ENCODE measurements at places on chromosomes 12 and 14.

- DNase-seq: no peak
These were observed 29.9 kb downstream of the BTBD7 start for GRCh38 chr14:93302688-93303581.

- no peak for DNase-seq
These were observed 5.6 kb downstream of the RDH11 start for GRCh38 chr14:67690011-67690410.

DNA sequence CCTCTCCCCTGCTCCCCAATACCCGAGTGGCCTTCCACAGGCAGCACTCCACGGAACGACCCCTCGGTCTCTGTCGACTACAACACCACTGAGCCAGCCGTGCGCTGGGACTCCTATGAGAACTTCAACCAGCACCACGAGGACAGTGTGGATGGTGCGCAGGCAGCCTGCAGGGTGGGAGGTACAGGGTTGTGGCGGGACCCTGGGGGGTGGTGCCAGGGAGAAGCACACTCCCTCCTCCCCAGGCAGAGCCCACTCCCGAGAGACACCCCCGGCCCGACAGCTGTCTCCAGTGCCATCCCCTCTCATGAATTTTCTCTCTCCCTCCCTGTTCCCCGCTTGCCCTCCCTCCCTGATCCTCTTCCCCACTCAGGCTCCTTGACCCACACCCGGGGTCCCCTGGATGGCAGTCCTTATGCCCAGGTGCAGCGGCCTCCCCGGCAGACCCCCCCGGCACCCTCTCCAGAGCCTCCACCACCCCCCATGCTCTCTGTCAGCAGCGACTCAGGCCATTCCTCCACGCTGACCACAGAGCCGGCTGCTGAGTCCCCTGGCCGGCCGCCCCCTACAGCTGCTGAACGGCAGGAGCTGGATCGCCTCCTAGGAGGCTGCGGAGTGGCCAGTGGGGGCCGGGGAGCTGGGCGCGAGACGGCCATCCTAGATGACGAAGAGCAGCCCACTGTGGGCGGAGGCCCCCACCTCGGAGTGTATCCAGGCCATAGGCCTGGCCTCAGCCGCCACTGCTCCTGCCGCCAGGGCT, 9.0 kb downstream of the TNS2 start:
- DNase-seq: no peak

DNA sequence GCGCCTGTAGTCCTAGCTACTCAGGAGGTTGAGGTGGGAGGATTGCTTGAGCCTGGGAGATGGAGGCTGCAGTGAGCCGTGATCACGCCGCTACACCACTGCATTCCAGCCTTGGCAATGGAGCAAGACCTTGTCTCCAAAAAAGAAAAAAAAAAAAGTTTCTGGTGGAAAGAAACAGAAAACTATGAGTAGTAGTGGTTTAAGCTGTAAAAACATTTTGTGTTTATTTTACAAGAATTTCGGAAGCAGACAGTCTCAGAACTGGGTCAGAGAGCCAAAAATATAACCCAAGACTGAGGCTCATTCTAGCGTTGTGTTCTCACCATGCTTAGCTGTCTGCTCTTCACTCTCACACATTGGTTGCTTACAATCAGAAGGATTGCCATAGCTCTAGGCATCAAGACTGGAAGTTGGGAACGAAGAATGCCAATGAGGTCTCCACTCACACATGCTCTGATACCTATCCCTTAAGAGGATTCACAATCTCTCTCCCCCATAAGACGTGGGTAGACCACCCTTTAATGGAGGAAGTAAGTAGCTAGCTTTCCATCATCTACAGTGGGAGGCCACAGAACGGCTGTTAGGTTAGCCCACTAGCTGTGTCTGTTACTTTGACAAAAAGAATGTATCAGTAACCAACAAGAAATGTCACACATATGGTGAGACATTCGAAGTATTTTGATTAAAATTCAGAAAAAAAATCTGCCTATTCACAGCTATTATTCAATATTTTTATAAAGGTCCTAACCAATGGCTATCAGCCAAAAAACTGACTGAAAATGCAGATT, 117.6 kb upstream of the RASSF8 start:
- DNase-seq: peak; percentile 40

DNA sequence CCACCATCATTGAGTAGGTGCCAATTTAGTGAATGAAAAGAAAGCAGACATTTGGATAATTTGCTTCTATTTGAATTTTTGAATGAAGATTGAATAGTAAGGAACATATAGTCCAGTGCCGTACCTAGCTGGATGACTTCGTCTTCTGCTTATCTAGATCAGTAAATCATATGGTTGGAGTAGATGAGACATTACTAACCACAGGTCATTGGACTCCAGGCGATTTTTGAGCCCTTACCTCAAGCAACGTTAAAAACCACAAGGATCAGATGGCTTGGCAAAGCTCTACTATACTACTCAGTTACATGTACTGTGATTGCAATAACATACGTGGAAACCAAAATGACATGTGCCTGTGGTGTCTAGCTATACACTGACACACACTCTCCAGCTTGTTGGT, 1.7 kb upstream of the SPATS2 start:
- DNase-seq: no peak

GRCh38 chr12:53171725-53172329, 8.7 kb upstream of the ZNF740 start:
- DNase-seq: no peak

GRCh38 chr12:41437563-41437962, 249.4 kb downstream of the PDZRN4 start:
- DNase-seq: no peak

DNA sequence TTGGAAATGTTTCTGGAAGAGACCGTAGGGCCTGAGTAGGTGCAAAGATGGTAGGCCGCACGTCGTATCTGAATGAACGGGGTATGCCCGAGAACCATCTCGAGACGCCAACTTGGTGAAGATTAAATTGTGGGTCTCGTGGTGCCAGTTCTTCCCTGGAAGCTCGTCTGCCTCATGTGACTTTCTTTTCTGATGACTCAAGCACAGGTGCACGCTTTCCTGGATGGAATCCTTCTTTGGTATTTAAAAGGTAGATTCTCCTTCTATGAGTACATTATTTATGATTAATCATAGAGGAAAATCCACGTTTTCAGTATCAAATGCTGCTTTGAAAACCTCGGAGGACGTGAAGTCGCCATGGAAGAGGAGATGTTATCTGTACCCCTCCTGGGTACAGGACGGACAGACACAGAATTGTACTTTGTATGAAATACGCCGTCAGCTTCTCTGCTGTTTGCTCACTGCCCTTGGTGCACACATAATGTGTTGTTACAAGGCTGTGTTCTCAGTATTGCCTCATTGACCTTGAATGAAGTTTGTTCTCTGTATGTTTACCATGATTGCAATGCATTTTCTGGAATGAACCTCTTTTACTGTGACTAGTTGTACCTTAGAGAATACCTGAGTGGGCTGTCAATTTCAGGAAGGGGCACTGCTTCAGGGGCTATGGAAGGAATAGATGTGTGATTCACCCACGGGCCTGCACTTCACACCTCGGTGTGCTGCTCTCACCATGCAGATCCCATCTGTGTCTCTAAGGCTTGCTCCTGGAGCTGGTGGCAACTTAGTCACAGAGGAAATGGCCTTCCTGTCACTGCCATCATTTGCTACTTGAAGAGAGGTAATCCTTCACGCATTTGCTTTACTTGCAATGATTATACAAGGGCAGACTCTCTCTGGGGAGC, 137.3 kb upstream of the RTL1 start:
- no peak for DNase-seq

DNA sequence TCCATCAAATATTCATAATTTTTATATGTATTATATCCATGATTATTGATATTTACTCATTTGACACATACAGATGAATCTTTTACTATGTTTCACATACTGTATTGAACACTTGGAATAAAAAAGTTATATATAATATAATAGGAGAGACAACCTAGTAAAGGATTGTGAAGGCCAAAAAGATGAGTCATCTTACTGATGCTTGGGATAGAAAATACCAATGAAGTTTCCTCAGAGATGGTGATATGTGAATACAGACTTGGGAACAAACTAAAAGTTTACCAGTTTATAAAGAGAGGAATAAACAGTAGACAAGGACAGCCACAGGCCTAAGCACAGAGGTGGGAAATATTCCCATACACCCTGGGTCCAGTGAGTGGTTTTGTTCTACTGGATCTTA, 743.9 kb upstream of the FLRT2 start:
- no peak for DNase-seq

- DNase-seq: no peak
These were observed 33.1 kb downstream of the CMKLR1 start for GRCh38 chr12:108305991-108306501.

DNA sequence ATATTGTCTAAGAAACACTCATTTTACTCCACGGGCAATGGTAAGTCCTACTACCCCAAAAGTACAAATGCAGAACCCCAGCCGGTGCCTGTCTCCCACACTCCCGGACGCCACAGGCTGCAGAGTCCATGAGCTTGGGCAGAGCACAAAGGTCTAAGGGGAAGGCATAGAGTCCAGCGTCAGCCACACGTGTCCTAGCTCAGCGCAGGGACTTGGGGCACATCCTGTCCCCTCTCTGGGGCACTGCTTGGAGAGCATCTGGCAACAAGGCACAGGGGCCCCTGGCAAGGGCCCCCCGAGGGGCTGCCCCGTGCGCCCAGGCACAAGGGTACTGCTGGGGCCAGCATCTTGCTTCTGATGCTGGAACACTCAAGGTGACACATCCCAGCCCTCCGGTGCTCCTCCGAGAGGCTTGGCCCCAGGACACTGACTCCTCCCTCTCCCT, 58.4 kb downstream of the BCL11B start:
- no peak for DNase-seq

DNA sequence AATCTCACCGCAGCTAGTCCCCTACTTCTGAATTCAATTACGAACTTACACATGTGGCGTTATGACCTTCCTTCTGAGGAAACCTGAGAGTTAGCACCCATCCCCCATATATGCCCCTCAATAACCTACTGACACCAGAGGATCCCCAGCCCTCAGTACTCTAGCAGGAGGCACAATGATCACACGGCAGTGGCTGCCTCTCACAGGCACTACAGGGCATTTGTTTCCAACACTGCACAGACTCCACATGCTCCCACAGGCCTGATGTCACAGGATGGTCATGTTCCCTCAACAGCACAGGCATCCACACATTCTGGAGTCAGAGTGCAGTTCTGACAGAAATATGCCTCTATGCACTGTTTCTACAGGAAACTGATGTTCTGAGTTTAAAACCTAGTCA, 17.4 kb downstream of the PPP1CC start:
- DNase-seq: no peak

All from hepatic stellate cell (primary cell).